ENCODE measurements at places on chromosomes 7 and 10.

DNA sequence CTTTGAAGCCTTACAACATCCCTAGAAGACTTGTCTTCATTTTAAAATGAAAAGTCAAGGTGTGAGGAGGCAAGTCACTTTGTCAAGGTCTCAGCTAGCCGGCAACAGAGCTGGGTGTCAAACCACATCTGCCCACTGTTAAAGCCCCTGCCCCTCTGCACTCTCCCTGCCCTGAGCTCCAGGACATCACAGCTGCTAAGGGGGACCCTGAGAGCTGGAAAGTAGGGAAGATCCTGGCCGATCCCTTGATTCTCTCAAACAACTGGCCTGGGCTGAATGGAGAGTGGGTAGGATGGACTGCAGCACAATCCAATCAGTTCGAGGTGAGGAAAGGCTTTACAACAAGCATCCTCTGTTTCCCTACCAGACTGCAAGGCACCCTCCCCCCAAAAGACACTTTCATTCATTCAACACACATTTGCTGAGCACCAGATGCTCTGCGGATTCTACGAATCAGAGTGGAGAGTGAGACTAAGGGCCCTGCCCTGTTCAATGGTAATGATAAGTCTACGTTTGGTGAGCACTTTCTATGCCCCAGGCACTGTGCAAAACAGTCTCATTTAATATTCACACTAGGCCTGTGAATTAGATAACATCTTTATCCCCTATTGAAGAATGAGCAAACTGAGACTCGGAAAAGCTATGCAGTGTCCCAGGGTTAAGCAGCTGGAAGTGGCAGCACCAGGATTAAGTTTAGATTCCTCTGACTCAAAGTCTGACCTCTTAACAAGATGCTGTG, 148.1 kb downstream of the HERPUD2 start:
- no peak for DNase-seq

DNA sequence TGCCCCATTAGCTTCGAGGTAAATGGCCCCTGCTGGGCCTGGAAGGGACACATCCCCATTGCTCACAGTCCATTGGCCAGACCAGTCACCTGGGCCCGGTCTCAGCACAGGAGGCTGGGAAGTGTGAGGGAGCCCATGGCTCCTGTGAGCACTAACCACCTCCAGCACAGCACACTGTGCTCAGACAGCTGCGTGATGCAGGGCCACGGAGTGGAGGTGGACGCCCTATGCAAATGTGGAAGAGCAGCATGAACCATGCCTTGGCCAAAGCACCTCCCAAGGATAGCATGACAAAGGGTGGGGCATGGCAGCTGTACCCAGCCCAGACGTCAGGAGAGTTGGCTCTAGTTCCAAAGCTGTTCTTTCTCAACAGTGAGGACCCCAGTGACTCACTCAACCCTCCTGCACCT, 120.1 kb upstream of the ZMIZ1 start:
- no peak for DNase-seq

DNA sequence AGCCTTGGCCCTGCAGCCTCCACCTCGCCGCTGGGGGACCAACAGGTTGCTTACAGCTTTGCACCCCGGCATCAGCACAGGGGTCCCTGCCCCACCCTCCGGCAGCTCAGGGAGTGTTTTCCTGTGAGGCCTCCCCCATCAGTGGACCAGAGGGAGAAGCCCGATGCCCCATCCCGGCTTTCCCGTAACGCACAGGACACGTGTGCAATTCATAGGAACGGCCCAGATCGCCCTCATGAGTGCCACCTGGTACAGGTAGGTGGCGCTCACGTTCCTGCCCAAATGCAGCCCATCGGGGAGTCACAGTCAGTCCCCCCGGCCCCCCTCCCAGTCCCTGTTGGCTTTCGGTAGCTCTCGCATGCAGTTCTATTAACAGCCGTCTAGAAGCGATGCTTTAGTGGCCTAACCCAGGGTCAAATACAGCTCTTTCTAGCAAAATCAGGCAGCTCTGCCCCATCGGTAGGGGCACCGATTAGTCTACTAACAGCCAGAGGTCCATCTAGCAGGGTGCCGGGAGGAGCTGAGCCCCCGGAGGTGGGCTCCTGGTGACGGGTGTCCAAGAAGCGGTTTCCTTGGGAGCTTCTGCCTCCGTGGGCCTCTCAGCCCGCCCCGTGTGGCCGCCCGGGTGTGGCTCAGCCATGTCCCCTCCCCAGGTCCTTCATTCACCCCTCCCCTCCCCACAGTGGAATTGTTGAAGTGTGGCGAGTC, 48.4 kb upstream of the GTF2IRD1 start:
- DNase-seq, result no peak

GRCh38 chr7:92625617-92626016, 35.4 kb upstream of the FAM133B start:
- DNase-seq, result no peak

- no peak for DNase-seq
Measured at GRCh38 chr7:79334334-79334733, 119.1 kb downstream of the MAGI2 start.

- DNase-seq, result no peak
Measured at GRCh38 chr10:13722747-13723653, 136.2 kb downstream of the PRPF18 start.

DNA sequence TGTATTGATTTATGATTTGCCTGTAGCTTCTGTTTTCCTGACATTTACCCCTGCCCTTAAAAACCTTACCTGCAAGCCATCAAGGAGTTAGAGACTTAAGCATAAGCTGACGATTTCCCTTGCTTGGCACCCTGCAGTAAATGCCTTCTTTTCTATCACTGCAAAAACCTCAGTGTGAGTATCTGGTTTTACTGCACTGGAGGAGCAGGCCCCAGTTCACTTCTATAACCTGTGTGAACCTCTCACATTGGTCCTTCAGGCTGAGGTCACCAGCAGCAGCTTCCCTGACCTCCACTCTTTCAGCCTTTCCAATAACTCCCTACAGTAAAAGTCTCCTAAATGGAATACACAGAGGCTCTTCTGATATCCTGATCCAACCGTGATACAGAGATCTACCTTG, 30.5 kb downstream of the NUP42 start:
- DNase-seq, result no peak

- no peak for DNase-seq
Measured at GRCh38 chr10:122258136-122259074, 12.7 kb upstream of the BTBD16 start.

DNA sequence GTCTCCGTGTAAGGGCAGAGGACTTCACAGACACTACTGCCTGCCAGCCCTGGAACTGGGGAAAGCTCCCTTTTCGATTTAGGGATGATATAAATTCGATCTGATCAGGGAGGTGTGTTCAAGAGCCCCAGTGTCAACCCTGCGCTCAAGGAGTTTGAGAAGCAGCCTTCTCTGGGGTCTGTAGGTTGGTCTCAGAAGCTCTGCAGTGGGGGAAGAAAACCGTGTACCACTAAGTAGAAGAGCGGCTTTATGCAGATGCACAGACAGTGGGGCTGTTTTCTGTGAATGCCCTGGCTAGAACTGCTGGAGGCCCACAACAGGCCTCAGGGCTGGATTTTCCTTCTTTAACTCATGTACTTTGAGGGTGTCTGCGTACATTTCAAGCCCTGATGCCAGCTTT, 6.3 kb upstream of the TBX20 start:
- no peak for DNase-seq

DNA sequence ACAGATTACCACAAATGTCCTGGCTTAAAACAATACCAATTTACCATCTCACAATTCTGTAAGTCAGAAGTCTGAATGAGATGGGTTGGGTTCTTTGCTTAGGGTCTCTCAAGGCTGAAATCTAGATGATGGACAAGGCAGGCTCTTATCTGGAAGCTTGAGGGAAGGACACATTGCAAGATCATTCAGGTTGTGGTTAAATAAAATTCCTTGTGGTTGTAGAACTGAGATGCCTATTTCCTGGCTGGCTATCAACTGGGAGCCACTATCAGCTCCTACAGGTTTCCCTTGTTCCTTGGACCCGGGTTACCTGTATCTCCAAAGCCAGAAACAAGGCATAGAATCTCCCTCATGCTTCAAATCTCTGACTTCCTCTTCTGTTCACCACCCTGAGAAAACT, 148.4 kb downstream of the MDFIC start:
- no peak for DNase-seq
